Cortex of kidney (tissue), 1 donor: ENCODE measurements at places on chromosomes 3 and 15.

GRCh38 chr3:100175637-100176280, 61.5 kb upstream of the FILIP1L start:
- DNase-seq, result no peak

DNA sequence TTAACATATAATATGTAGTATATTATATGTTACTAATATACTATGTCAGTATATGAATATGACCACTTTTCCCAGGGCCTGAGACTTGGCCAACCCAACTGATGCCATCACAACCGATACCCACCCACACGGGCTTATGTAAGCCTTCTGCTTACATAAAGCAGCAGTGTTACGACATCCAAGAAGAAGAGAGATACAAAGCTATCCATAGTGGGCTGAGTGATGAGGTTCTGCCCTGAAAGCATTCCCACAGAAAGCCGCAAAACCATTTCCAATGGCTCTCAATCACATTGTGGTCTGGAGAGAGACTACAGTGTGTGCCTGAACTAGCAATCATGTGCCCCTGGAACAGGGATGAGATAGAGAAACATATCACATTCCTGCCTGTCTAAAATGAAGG, 177.9 kb downstream of the PLOD2 start:
- DNase-seq, result no peak

DNA sequence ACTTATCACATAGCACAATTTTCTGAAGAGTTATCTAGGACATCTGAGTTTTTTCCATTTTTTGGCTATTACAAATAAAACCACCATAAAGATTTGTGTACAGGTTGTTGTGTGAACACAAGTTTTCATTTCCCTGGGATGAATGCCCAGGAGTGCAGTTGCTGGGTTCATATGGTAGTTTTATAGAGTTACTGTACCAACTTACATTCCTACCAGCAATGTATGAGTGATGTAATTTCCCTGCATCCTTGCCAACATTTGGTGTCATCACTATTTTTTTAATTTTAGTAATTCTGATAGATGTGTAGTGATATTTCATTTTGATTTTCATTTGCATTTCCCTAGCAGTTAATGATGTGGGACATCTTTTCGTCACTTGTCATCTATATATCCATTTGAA, 20.5 kb downstream of the FILIP1L start:
- DNase-seq, result no peak

GRCh38 chr3:115478359-115478758, 145.0 kb upstream of the GAP43 start:
- DNase-seq, result no peak

- DNase-seq, result no peak
Measured at GRCh38 chr15:82045179-82045891, 483 bp downstream of the MEX3B start.

DNA sequence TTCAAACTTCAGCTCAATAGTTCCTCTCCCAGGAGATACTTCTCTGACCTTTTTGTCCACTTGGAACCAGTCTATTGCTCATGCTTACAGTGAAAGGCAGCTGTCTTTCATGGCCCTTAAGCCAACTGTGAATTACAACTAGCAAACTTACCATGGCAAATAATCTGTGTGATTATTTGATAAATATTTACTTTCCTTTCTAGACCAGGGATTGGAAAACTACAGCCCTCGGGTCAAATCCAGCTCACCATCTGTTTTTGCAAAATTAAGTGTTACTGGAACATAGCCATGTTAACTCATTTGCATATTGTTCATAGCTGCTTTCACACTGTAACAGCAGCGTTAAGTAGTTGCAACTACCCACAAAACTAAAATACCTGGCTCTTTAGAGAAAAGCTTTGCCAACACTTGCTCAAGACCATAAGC, 289.1 kb upstream of the MCTP2 start:
- DNase-seq, result no peak

GRCh38 chr15:46278062-46278461, 643.2 kb downstream of the SQOR start:
- DNase-seq, result no peak

DNA sequence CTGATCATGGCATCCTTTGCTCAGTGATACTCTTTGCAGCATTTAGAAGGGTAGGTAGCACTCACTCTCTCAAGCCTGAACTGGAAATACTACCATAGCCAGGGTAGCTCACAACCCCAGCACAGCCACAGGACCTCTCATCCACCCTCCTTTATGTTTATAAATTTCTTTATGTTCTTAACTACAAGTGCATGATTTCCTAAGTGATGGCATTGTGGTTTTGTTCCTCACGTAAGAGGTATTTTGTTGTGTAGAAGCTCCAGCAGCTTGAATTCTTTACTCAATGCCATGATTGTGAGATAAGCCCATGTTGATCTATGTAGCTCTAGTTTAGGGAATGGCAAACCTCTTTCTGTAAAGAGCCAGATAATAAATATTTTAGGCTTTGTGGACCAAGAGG, 7.9 kb upstream of the RTP3 start:
- no peak for DNase-seq

GRCh38 chr15:70698836-70699390, 64.4 kb downstream of the UACA start:
- no peak for DNase-seq

GRCh38 chr3:52471371-52472238, 16.2 kb downstream of the NISCH start:
- no peak for DNase-seq

- DNase-seq, result no peak
Measured at GRCh38 chr3:125670352-125670751, 75.1 kb upstream of the OSBPL11 start.

- DNase-seq, result no peak
Measured at GRCh38 chr3:175477651-175478224, 618.6 kb downstream of the NAALADL2 start.

- DNase-seq, result no peak
Measured at GRCh38 chr3:71549951-71550350, 33.6 kb downstream of the FOXP1 start.

DNA sequence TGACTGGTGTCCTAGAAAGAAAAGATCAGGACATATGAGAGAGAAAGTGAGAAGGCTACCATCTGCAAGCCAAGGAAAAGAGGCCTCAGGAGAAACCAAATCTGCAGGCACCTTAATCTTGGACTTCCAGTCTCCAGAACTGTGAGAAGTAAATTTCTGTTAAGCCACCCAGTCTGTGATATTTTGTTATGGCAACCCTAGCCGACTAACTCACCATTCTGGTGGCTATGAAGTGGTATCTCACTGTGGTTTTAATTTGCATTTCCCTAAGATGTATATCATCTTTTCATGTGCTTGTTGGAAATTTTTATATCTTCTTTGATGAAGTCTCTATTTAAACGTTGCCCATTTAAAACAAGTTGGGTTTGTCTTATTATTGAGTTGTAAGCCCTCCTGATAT, 40.6 kb downstream of the ILDR1 start:
- no peak for DNase-seq

DNA sequence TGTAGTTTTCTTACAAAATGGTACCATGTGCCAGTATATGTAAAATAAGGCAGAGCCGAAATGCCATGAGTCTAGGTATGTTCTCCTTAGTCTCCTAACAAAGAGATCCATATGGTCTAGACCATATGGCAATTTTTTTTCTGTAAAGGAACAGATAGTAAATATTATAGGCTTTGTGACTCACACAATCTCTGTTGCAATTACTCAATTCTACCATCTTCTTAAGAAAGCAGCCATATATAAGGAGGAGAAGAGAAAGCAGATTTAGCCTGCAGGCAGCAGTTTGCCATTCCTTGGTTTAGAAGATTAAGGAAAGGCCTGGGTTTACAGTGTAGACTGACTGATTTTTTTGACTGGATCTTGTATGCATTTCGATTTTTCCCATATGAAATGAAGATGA, 16.3 kb upstream of the BBX start:
- DNase-seq, result no peak

DNA sequence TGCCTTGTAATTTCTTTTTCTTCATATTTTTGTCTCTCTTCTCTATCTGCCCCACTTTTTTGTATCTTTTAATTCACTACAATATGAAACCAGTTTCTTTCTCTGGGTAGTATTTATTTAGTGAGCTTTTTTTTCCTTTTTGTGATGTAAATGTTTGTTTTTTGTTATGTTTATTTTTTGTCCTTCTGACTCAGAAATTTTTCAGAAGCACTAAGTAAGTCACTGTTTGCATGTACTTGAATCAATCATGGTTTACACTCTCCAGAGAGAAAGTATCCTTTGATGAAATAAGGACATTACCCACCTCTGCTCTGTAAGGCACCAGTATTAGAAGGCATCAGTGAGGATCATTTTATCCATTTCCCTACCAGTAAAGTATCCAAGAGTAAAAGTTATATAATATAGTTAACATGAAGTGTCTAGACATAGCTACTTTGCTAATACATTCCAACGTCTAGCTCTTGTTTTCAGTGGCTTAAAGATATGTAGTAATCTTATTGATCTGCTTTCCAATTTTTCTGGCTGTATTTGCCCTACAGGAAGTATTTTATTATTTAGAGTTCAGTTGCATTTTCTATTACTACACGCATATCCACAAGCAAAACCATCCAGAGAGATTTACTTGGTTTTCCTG, 25.4 kb downstream of the FILIP1L start:
- DNase-seq, result no peak

DNA sequence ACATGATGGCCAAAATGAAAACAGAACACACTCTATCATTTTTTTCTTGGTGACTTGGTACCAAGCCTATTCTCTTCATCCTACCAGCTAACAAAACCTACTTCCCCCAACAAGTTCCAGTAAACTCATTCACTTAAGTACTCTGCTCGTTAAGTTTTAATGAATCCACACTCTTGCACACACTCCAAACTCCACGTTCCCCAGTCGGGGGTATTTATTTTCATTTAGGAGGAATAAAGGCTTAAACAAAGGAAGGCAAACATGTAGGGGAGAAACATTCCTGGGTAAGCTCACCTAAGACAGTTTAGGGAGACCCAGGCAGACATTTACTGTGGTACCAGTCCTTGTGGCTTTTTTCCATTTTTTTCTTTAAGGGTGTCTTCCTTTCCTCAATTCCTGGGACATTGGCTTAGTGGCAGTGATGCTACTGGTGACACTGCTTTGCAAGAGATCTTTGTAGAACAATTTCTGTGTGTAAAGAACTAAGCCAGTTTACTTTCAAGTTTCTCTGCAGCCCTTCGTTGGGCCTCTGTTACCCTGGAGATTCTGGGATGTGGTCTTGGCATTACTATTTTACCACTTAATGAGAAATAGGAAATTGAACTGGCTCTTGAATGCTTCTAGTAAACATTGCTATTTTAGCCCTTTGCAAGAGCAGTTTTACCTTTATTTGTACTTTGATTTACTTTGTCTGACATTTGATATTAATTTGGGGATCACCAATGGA, 117.3 kb upstream of the C15orf61 start:
- no peak for DNase-seq

- DNase-seq, result no peak
Measured at GRCh38 chr3:182292591-182292990, 500.7 kb upstream of the ATP11B start.

- no peak for DNase-seq
Measured at GRCh38 chr15:40098489-40099261, 10.0 kb downstream of the BMF start.

GRCh38 chr3:183515968-183516851, 39.3 kb downstream of the KLHL6 start:
- no peak for DNase-seq

DNA sequence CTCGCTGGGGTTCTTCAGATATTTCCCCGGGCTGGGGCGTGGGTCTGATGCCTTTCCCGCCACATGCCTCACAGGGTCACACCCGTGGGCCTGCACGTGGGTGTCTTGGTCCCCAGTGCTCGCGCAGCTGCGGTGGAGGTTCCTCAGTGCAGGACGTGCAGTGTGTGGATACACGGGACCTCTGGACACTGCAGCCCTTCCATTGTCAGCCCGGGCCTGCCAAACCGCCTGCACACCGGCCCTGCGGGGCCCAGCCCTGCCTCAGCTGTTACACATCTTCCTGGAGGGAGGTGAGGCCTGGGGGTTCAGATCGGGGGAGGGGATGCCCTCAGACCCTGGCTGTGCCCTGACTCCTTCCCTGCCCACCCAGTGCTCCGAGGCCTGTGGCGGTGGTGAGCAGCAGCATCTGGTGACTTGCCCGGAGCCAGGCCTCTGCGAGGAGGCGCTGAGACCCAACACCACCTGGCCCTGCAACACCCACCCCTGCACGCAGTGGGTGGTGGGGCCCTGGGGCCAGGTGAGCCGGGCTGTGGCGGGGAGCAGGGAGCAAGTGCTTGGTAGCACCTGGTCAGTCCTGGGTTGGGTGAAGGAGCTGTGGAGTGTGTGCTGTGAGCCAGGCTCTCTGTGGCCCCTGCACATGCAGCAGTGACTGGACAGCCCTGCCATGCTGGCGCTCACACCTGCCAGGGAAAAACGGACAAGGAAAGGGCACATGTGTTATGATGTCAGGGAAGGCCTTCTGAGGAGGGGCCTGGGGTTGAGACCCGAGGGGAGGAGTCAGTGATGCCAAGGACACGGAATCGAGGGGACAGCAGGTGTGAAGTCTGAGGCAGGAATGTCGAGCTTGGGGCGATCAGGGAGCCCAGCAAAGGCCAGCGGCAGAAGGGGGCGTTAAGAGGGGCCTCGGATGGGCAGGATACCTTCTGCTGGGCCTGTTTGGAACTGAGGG, 88.9 kb downstream of the TBC1D2B start:
- no peak for DNase-seq

DNA sequence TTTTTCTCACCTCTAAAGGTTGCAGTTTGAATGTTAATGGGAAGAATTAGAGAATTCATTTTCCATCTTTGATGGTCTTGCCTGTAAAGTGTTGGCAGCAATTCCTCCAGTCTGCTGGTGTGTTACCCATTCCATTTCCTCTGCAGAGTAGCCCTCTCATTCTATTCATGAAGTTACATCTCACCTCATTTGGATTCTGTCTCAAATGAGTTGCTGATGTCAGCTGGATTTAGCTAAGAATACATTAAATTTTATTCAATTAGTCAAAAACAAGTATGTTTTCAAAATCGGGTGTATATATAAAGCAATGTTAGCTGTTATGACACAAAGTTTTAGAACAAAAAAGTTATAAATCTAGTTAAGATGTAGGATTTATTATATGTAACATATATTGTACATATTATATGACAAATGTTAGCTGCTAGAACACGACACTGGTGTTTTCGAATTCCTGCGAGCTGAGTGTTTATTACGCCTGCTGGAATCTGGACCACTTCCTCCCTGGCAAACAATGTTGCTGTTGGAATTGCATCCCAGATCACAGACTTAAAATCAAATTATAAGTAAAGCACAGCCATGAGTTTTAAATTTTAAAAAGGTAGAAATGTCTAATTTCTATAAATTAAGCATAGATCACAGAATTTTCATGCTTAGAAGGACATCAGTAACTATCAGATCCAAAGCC, 516.2 kb downstream of the OCA2 start:
- no peak for DNase-seq

DNA sequence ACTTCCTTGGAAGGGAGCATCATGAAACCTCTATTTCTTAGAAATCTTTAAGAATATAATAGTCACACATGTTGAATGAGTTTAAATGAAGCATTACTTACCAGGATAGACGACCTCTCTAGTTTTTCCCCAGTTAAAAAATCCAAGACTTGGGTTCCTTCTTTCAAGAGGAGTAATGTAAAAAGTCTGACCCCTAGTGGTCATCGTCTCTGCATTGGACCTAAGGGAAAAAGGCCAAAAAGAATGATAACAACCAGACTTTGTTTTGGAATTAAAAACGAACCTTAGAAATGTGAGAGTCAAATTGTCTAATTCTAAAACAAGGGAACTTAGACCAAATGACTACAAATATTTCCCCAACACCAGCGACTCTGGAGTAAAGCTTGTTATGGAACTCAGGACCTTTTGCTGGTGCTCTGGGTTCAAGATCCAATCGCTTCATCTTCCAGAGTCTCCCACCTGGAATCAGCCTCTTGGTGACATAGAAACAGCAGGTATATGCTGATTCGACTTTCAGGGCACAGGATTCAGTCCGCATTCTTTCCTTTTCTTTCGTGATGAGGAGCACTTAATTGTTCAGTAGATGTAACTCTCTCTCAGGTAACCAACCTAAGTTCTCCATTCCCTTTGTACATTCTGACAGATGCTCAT, 214.8 kb upstream of the TPRG1 start:
- no peak for DNase-seq
